ENCODE measurements at places on chromosomes 12 and 14.

DNA sequence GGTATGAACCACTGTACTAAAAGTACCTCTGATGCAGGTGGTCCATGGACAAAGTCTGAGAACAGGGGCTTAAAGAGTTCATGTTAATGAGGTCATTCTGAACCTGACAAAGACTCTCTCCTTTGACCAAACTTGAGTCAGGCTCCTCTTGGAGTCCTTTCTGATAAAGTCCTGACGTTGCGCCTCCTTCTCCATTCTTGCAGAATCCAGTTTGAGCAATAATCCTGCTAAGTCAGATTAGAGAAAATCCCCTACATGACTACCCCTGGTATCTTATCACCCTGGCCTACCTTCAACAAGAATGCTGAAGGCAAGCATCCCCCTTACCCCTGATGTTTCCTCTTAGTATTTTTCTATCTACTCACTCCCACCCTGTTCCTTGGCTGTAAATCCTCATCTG lies 46.0 kb upstream of the ISM2 start:
- no peak for DNase-seq

GRCh38 chr12:18749386-18749957 lies 11.6 kb downstream of the CAPZA3 start:
- no peak for DNase-seq

- DNase-seq: no peak
These were observed 37.0 kb upstream of the PPFIBP1 start for GRCh38 chr12:27486961-27487360.

DNA sequence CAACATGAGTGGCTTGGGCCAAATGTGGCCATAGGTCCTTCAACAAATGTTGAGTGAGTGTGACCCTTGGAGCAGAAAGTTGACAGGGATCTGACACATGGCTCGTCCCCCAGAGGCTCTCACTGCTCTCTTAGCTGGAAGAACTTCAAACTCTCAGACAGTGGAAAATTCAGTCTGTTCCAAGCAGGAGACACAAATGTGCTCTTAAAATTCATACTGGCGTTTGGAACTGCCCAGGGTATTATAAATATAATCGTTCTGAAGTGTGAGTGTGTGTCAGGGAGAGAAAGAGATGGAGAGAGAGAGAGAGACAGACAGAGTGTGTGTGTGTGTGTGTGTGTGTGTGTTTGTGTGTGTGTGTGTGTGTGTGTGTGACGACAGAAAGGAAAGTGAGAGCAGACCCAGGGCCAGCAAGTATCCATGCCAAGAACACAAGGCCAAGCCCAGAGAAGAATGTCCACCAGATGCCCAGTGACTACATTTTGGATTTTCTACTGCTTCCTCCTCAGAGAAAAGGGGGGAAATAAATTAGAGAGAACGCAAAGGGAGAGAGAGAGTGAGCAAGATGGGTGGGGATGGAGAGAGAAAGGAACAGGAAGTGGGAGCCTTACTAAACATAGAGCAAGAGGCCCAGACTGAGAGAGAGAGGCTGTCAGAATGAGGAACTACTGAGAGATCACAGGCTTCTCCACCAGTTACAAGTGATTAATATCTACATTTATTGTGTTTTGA lies 193.6 kb upstream of the NUDT4 start:
- DNase-seq: no peak

GRCh38 chr12:67669934-67670631 lies 21.5 kb downstream of the DYRK2 start:
- DNase-seq: no peak

DNA sequence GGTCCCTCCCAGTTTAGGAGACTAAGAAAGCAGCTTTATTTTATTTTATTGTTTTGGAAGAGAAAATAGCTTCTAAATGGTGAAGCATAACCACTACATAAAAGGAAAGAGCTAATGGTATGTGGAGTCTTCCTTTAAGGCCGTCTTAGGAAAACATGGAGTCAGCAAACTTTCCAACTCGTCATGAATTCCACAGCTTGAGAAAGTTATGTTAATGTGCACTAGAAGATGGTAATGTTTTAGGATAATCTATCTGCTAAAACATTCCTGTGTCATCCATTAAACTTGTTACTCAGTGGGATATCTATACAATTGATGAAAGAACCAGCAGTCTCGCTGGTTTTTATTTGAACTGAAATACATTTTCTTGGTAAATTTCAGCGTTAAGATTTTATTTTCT lies 448.4 kb upstream of the SEL1L start:
- no peak for DNase-seq

DNA sequence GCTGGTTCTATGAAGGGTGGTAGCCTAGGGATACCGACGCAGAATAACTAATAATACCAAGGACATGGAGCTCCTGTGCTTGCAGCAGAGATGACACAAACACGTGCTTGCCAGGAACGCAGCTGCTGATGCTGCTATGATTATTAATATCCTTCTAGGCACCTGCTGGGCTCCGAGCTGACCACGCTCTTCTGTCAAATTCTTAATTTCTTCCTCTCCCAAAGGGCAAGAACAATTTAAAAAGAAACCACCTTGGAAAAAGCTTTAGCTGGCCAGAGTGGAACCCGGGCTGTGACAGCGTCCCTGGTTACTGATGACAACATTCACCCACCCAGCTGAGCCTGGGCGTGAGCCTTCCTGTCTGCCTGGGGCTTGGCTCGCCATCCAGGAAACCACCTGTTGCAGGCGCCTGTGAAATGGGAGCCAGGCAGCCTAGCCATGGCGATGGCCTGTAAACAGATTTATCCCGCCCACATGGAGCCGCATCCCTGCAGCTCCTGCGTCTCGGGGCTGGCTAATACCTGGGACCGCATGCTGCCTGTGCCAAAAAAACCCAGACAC lies 28.8 kb downstream of the CLMN start:
- DNase-seq: no peak

DNA sequence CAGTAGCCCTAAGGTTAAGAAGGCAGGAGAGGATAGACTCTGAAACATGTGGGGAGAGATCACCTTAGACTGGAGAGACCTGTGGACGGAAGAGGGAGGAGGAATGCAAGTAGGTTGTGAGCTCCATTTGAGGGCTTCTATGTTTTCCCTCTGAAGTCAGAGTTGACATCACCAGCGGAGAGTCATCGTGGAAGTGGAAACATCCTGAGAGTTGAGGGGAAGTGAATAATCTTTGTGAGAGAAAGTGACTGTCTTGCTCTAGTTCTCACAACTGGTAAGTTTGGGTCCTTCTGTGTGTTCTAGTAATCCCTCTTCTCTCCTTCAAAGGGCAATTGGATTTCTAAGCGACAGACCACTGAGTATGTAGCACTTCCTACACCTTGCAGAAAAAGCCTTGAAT lies 103.6 kb upstream of the CCND2 start:
- DNase-seq: no peak

GRCh38 chr14:104789752-104790743 lies 5.5 kb downstream of the AKT1 start:
- no peak for DNase-seq

DNA sequence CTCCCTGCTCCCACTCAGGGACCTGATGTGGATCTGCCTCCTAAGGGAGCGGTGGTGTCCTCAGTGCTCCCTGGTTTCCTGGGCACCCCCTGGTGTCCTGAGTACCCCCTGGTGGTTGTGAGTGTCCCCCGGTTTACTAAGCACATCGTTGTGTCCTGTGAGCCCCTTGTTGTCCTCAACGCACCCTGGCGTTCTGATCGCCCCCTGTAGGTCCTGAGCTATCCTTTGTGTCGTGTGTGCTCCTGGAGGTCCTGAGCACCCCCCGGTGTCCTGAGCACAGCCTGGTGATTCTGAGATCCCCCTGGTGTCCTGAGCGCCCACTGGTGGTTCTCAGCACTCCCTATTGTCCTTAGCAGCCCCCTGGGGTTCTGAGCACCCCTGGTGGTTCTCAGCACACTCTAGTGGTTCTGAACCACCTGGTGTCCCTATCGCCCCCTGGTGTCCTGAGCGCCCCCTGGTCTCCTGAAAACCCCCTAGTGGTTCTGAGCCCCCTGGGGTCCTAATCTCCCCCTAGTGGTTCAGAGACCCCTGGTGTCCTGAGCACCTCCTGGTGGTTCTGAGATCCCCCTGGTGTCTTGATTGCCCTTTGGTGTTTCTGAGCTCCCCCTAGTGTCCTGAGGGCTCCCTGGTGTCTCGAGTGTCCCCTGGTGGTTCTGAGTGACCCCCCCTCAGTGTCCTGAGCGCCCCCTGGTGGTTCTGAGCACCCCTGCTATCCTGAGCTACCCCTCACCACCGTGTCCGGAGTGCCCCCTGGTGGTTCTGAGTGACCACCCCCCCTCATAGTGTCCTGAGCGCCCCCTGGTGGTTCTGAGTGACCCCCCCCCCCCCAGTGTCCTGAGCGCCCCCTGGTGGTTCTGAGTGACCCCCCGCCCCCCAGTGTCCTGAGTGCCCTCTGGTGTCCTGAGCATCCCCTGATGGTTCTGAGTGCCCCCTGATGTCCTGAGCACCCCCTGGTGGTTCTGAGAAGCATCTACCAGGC lies 615.1 kb downstream of the TMEM121 start:
- DNase-seq: no peak

- DNase-seq: no peak
These were observed 208.0 kb downstream of the NOVA1 start for GRCh38 chr14:26389646-26390508.

GRCh38 chr12:89189448-89189847 lies 162.9 kb downstream of the DUSP6 start:
- no peak for DNase-seq

DNA sequence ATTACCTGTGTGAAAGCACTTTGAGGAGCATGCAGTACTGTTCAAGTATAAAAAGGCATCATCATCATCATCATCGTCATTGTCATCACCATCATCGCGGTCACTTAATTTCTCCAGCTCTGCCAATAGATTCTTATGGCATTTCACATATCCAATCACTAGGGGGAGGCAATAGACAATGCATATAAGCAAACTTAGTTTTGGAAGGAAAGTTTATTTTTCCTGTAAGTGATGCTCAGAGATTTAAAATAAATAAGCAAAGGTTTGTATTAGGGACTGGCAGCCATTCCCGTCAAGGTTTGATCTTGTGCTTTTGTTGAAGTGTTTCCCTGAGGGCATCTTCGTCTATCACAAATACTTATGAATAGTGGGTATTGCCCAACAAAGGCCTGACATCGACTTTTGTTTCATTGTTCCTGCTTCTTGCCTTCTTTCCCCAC lies 127.4 kb downstream of the KTN1 start:
- DNase-seq: no peak

Data from right renal pelvis (tissue), 4 donors.